ENCODE measurements at places on chromosomes 5 and 9.

- DNase-seq = no peak
Measured at GRCh38 chr9:73053543-73053942, 98.1 kb upstream of the ANXA1 start.

DNA sequence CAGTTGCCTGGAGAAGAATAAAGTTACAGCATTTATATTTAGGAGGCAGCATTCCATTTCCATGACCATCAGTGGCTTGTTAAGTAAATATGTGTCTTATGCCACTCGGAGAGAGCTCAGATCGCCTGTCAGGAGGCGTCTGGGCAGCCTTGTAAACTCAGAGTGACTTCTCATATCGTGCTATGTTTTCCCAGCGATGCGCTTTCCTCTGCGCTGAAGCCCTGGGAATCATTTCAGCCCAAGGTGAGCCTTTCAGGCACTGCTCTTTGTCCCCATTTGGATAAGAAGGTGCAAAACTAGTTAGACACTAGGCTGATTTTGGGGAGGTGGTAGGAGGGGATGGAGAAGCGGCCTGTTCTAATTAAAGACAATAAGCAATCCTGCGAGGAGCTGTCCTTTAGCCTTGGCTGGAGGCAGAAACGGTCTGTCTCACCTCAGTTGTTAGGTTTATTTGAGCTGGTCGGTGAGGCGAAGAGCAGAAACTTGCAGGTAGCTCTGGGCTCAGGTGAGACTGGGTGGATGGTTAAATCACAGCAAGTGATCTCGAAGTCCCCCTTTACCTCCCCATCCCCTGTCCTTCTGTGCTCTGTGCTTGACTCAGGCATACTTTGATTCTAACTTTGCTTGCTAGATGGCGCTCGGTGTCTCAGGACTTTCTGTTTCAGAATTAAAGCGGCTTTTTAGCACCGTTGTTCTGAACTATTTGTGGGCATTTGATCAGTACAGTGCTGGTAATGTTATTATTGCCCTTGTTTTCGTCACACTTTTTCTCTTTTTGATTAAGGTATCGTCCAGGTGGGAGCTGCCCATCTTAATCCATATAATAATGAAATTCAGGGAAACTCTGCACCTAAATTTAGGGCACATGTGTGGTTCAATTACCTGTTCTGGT lies 24.6 kb downstream of the NR2F1 start:
- no peak for DNase-seq

DNA sequence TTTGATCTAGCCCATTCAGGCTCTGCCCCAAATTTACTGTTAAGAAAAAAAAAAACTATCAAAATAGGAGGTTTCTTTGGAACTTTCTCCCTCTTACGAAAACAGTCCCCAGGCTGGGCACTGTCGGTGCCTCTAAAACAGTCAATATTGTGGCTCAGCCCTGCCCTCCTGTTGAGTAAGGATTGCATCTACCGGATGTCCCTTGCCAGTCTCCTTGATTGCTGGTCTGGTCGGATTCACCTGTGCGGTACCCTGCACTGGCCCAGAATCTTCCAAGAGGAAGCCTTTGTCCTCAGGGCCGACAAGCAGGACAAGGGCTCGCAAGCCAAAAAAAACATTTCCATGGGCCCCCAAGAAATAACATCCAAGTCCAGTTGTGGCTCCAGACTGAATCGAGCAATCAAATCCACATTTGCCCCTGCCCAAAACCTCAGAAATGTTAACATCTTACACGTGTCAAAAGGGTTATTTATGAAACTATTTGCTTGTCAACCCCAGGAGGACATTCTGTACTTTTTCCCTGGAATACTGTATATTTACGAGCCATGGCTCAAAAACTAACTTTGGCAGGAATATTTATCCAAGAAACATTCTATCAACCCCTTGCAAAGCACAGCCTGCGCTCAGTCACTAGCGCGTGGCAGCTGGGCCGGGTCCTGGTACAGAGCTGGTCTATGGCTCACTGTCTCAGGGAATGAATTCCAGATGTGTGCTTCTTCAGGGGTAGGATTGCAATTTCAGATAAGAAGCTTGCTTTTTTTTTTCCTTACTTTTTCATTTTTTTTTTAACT lies 129.2 kb upstream of the ADRA1B start:
- no peak for DNase-seq

DNA sequence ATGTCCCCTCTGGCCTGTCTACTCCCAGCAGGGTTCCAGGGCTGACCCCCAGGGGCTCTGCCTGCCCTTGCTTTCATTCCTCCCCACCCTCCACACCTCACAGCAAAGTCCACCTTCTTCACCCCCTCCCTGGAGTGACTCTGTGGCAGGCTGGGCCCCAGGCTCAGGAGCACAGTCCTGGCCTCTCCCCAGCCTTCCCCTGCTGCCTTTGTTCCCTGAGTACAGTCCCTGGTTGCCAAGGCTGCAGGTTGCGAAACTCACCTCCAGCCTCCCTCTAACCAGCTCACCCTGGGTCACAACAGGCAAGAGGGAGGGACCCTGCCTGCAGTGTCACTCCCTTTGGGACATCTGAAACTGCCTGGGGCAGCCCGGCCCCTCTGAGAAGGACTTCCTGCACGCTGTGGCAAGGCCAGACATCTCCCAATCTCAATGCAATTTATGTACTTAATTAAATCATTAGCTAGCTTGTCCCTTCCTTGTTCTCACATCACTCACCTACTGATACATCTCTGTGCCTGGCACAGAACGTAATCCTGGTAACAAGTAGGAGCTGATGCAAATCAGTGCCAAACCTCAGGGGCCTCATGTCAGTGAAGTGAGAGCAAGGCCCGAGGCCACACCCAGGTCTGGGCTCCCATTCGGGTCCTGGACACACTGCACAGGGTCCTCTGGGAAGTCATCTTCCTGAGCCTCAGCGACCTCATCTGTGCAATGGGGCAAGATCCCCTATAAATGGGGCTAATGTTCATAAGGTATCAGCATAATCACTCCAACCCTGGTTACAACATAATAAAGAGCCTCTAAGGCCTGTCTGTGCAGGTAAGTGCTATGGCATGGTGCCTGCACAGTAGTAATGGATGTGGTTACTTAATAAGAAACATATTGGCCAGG lies 27.3 kb upstream of the TRIM14 start:
- DNase-seq = no peak

DNA sequence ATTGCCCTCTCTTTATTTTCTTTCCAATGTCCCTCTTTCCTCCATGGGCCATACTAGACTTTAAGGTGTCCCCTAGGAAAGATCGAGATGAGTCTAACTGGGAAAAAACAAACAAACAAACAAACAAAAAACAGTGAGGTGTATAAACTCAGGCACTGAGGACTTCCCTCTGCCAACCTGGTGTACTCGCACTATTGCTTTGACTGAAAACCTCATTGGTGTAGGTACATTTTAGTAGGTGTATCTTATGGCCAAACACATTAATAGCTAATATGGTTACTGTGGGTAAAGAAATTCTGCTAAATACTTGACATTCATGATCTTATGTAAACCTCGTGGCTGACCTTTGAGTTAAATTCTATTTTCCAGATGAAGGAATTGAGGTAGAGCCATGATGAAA lies 74.3 kb downstream of the TNC start:
- DNase-seq = no peak

- DNase-seq = no peak
Measured at GRCh38 chr5:10536511-10536910, 27.4 kb upstream of the ANKRD33B start.

DNA sequence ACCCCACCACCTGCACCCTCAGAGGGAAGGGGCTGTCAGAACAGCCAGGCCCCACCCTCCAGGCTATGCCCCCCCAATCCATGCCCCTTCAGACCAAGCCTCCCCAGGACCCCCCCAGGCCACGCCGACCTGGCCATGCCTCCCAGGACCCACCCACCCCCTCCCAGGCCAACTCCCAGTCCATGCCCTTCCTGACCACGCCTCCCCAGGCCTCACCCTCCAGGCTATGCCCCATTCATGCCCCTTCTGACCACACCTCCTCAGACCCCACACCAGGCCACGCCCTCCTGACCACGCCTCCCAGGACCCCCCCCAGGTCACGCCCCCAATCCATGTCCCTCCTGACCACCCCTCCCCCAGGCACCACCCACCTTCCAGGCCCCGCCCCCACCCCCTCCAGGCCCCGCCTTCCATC lies 27.6 kb downstream of the TPPP start:
- DNase-seq = no peak

- no peak for DNase-seq
Measured at GRCh38 chr9:24614070-24614469, 68.4 kb upstream of the IZUMO3 start.

GRCh38 chr9:129006328-129007034 lies 21.6 kb downstream of the SH3GLB2 start:
- DNase-seq = peak; percentile 42

GRCh38 chr5:147200004-147200403 lies 34.8 kb upstream of the STK32A start:
- DNase-seq = no peak

DNA sequence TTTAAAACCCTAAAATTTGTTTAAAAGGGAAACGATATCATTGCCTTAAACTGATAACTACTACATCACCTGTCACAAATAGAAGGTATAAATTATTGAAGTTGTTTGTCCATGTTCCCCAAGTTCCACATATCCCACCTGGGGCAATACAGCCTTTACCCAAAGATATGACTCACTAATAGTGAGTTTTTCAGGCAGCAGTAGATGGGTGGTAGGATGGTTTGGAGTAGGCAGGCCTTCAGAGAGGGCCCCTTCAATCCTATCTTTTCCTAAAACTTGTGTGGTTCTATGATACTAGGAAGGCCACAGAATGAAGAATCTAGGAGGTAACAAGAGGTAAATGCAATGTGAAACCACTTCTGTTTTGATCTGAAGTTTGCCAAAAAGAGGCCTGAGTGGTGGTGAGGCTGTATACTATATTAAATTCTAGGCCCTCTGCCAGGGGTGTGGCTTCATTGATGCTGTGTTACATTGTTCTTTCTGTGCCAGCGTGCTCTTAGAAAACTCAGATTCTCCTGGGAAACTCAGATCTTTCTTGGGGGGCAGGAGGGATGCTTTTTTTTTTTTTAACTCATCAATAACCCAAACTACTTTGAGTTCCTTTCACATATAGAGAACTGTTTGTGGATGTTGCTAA lies 7.2 kb downstream of the CYSTM1 start:
- no peak for DNase-seq

DNA sequence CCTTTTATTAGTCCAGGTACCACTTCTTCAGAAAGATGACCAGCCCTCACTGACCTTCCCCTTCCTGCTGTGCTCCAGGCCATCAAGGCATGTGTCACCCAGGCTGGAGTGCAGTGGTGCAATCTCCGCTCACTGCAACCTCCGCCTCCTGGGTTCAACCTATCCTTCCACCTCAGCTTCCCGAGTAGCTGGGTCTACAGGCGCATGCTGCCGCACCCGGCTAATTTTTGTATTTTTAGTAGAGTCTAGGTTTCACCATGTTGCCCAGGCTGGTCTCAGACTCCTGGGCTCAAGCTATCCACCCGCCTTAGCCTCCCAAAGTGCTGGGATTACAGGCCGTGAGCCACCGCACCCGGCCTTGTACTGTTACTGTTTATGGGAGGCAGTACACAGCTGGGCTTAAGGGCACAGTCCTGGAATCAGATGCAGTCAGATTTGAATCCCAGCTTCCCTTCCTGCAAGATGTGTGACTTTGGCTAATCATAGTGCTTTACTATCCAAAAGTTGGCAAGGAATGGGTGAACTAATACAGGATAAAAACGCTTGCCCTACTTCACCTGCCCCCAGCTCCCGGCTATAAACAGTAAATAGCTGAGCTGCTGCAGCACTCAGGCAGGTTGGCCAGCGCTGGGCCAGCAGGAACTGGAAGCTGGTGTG lies 483 bp upstream of the EIF4EBP3 start:
- no peak for DNase-seq

DNA sequence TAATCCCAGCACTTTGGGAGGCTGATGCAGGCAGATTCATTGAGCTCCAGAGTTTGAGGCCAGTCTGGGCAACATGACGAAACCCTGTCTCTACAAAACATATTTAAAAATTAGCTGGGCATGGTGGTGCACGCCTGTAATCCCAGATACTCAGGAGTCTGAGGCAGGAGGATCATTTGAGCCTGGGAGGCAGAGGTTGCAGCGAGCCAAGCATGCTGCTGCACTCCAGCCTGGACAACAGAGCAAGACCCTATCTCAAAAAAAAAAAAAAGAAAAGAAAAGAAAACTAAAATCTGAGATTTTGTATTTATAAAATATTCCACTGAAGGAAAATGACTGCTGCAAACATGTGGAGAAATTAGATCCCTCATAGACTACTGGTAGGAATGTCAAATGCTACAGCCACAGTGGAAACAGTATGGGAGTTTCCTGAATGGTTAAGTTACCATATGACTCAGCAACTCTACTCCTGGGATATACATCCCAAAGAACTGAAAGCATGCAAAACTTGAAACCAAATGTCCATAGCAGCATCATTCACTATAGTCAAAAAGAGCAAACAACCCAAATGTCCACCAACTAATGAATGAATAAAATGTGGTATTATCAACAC lies 106.1 kb downstream of the UBAP2 start:
- DNase-seq = no peak

GRCh38 chr9:138066049-138066448 lies 188.5 kb downstream of the CACNA1B start:
- no peak for DNase-seq

GRCh38 chr5:163079618-163080017 lies 357.8 kb upstream of the CCNG1 start:
- DNase-seq = no peak

GRCh38 chr9:128271112-128271511 lies 4.7 kb downstream of the GOLGA2 start:
- DNase-seq = no peak

DNA sequence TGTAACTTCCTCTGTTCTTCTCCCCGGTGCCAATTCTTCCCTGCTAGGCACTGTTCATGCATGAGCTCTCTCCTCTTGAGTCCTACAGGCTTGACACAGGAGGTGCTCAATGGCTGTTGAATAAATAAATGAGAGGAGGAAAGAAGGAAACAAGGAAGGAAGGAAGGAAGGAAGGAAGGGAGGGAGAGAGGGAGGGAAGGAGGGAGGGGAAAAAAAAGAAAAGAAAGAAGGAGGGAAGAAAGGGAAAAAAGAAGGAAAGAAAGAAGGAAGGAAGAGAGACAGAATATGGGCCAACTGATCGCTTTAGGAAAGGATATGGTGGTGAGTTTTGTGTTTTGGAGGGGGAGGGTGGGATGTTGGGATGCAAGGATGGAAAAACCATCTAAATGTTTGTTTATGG lies 6.4 kb downstream of the KCNMB1 start:
- no peak for DNase-seq

DNA sequence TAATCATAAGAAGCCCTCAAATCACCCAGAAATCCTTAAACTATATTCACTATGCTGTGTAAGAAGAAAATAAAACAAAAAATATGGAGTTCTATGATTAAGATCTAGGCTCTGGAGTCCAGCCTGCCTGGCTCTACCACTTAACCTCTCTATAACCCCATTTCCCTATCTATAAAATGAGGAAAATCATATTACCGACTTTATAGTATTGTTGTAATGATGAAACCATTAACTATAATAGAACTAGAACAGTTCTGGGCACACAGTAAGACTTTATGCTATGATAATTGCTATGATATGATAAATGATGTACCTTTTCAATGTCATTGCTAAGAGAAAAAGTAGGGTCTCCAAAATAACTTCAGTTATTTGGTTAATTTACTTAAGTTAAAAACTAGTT lies 40.3 kb downstream of the MPDZ start:
- DNase-seq = no peak
